Purkinje cell (primary cell): ENCODE measurements at places on chromosomes 4 and X. TPM values are rescaled to one million over a fixed set of nuclear protein-coding genes. Genes with fewer than 3 reads are reported as not detected.

Gene ALAS2
- polyA plus RNA-seq = not detected in 2 replicates

Gene EXOC1L
- polyA plus RNA-seq = 4.1 TPM in 1 of 2 replicates, not detected in the other

Gene ACE2
- 0.98 TPM in 1 of 2 replicates, not detected in the other for polyA plus RNA-seq

Gene SHISA3
- not detected in 2 replicates for polyA plus RNA-seq

Gene TNMD
- not detected in 2 replicates for polyA plus RNA-seq

Gene TMEM150C
- polyA plus RNA-seq = 0.78 and 7.0 TPM in 2 replicates

Gene TMEM144
- 37.6 and 40.6 TPM in 2 replicates for polyA plus RNA-seq

Gene CXCL11
- polyA plus RNA-seq = not detected in 2 replicates

Gene PDLIM3
- 21.9 and 24.5 TPM in 2 replicates for polyA plus RNA-seq
